SIG-M5 (cell line): ENCODE measurements at places on chromosomes 3 and 15.

- no peak for DNase-seq
These were observed 31.4 kb upstream of the ZBTB38 start for GRCh38 chr3:141336672-141337522.

DNA sequence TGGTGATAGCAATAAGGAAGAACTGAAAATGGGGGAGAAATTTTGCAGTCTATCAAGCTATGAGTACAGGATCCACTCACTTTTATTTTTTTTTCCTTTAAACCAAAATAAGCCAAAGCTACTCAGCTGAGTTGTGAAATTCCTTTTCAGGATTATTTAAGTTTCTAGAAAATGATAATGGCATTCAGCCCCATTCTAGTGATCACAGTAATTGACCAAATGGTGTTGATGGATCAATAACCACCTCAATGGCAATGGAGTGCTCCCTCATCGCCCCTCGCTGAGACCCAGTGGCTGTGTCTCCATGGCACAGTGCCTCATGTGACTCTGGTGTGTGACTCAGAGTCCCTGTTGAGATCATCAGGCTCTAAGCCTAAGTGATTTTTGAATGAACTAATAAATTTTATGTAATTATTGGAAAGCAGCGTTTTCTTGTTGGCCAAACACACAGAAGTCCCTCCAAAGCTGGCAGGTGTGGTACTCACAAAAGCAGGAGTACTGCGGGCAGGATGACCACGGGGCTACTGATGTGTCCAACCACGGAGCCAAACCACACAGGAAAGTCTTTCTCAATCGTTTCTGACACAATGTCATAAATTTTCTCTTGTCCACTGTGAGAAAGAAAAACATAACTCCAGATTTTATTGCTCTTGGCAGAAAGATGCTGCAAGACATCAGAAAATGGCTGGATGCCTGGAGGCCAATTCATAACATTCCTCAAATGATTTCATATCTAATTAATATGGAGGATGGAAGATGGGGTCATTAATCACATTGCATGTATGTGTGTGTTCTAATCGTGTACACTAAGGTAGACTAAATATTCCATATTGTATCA, 14.4 kb upstream of the STARD5 start:
- no peak for DNase-seq

DNA sequence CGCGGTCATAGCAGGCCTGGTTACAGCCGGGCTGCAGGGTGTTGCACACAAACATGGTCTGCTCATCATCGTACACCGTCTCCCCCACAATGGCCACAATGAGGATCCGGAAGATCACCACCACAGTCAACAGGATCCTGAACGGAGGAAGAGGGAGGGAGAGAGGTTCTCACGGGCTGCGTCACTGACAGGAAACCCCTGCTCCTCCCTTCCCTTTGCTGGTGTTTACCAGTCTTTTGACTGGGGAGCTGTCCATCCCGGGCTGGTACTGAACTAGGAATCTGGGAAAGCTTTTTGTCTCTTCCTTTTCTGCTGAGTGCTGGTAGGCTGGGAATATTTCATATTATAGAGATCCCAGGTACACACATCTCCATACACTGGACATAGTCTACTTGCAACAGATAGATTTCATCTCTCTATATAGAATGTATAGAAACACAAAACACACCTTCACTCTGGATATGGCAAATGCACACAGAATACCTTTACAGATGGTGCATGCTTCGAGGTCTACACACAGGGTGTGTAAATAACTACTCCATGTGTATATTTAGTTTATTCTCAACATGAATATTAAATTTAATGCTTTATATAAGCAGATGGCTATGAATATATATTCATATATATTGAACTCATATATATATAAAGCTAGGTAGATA, 1.4 kb downstream of the GJD2 start:
- no peak for DNase-seq

GRCh38 chr15:31285772-31286261, 40.8 kb upstream of the KLF13 start:
- DNase-seq = no peak

DNA sequence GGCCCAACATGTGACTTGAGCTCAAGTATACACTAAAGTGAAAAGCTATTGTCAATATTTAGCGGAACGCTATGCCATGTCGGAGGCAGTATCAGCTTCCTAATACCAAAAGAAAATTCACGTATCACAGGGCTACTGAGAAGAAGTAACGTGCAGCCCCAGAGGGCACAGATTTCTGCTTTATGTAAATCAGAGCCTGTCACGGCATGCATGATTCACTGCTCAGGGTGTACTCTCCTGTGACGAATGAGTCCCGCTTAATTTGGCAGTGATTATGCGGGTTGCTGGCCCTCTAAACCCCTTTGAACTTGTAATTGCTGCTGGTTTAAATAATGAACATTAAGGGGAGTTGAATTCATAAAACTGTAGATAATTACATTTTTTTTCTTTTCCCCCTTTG, 85.3 kb downstream of the MEIS2 start:
- DNase-seq = no peak

DNA sequence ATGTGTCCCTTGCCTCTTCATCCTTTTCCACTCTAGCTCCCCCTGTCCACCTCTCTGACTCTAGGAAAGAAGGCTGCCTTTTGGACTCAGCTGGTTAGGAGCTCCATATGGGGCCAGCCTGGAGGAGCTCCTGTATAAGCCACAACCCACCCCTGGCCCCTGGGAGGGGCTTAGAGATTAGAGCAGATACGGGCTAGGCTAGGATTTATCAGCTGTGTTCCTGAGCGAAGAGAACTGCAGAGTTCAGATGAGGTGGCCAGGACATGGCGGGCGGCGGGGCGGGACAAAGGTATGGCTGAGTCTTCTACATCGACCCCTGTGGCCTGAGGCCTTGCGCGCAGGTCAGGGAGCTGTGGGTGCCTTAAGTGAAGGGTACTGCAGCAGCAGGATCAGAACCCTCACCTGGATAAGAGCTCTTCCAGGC, 7.9 kb downstream of the NBEAL2 start:
- no peak for DNase-seq

DNA sequence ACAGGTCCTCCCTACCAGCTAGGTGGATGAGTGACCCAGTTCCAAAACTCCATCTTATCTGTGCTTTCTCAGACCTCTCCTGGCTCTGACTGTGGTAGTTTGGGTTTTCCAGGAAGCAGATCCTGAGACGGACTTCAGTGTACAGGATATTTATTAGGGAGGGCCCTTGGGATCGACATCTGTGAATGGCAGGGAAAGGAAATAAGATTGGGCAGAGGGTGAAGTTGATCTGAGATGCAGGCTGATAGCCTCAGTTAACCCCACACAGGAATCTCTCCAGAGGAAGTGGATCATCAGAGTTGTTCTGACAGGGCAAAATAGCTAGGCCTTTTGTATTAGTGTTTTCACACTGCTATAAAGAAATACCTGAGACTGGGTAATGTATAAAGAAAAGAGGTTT, 16.7 kb upstream of the MAPK6 start:
- DNase-seq = no peak

GRCh38 chr3:32215185-32215584, 23.3 kb upstream of the CMTM8 start:
- DNase-seq = no peak

GRCh38 chr15:78052001-78052401, 25.5 kb downstream of the TBC1D2B start:
- no peak for DNase-seq

GRCh38 chr15:71743861-71744382, 66.4 kb upstream of the NR2E3 start:
- DNase-seq = no peak
